ENCODE measurements at places on chromosomes 13 and 19. TPM values are rescaled to one million over a fixed set of nuclear protein-coding genes. Genes with fewer than 3 reads are reported as not detected.

The SSC5D gene
- 5.4 TPM for total RNA-seq

The LGI4 gene
- 0.28 TPM for total RNA-seq

The COL4A1 gene
- total RNA-seq: 174 TPM

The IER2 gene
- total RNA-seq: 6.5 TPM

The SLC17A7 gene
- not detected for total RNA-seq

The TTC9B gene
- not detected for total RNA-seq

The ERICH6B gene
- not detected for total RNA-seq

The KLK15 gene
- not detected for total RNA-seq

The CFAP97D2 gene
- total RNA-seq: not detected

The HSD17B14 gene
- total RNA-seq: 6.8 TPM

The AMER2 gene
- total RNA-seq: not detected

The ETV2 gene
- 0.28 TPM for total RNA-seq

The PROZ gene
- not detected for total RNA-seq

The ZNF888 gene
- 3.7 TPM for total RNA-seq

The TUBA3C gene
- not detected for total RNA-seq

The TMEM221 gene
- total RNA-seq: under 0.01 TPM

The ZNF805 gene
- total RNA-seq: 35.5 TPM

The PIH1D1 gene
- 116 TPM for total RNA-seq

The LRRC25 gene
- total RNA-seq: 0.14 TPM

The ETFB gene
- 189 TPM for total RNA-seq

The C1QTNF9 gene
- total RNA-seq: not detected

The GARIN5A gene
- 0.28 TPM for total RNA-seq

The BEST2 gene
- not detected for total RNA-seq

The NLRP7 gene
- not detected for total RNA-seq

The CCDC194 gene
- total RNA-seq: not detected

The MYPOP gene
- total RNA-seq: 0.85 TPM

The TEKTIP1 gene
- not detected for total RNA-seq

The ICAM4 gene
- 1.5 TPM for total RNA-seq

The CEACAM20 gene
- not detected for total RNA-seq

The ZNF829 gene
- 2.4 TPM for total RNA-seq

The ZNF256 gene
- total RNA-seq: 3.8 TPM

The GPC5 gene
- total RNA-seq: 1.0 TPM

The CGB3 gene
- not detected for total RNA-seq

The ADGRE3 gene
- not detected for total RNA-seq

The POGLUT2 gene
- total RNA-seq: 12.2 TPM

The LMTK3 gene
- total RNA-seq: 0.09 TPM

The FGF22 gene
- under 0.01 TPM for total RNA-seq

The ARMC6 gene
- total RNA-seq: 25.1 TPM

The KL gene
- total RNA-seq: under 0.01 TPM

The CGB8 gene
- total RNA-seq: not detected

The C5AR1 gene
- not detected for total RNA-seq
